ENCODE measurements at places on chromosomes 4 and X.

- DNase-seq = no peak
Measured at GRCh38 chr4:27397886-27398285, 537.2 kb downstream of the STIM2 start.

- no peak for DNase-seq
Measured at GRCh38 chrX:55149242-55149641, 60.4 kb downstream of the PAGE2 start.

- no peak for DNase-seq
Measured at GRCh38 chrX:40780951-40781350, 45.6 kb upstream of the MED14 start.

- DNase-seq = no peak
Measured at GRCh38 chr4:148192526-148192925, 249.7 kb downstream of the NR3C2 start.

GRCh38 chr4:158020176-158020575 is 152.6 kb downstream of the GASK1B start:
- no peak for DNase-seq

- no peak for DNase-seq
Measured at GRCh38 chr4:37825968-37826294, 555 bp upstream of the PGM2 start.

Measured in stimulated activated CD8-positive, alpha-beta memory T cell treated with anti-CD3 and anti-CD28 coated beads, Interleukin-15, amount 100 ng/mL, for 1 hour (primary cell).